ENCODE measurements at places on chromosomes 6 and 20.

DNA sequence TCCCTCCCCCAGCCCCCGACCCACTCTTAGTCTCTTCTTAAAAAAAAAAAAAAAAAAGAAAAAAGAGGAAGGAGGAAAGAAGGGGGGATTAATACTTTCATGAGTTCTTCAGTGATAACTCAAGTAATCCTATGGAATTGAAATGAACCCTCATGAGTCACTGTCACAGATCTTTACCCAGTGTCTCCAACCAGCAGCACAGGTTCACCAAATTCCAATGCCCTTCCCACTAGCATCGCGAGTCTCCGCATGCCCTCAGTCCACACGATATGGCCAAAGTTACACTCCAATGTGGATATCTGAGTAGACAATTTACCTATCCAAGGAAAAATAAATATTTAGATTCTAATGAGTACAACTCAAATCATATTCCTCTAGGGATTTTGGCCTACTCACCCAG lies 74.5 kb downstream of the MDN1 start:
- DNase-seq, result no peak

- DNase-seq, result no peak
Observed at GRCh38 chr6:11346516-11346915, 114.0 kb upstream of the NEDD9 start.

- DNase-seq, result no peak
Observed at GRCh38 chr6:2712102-2712501, 38.6 kb downstream of the MYLK4 start.

DNA sequence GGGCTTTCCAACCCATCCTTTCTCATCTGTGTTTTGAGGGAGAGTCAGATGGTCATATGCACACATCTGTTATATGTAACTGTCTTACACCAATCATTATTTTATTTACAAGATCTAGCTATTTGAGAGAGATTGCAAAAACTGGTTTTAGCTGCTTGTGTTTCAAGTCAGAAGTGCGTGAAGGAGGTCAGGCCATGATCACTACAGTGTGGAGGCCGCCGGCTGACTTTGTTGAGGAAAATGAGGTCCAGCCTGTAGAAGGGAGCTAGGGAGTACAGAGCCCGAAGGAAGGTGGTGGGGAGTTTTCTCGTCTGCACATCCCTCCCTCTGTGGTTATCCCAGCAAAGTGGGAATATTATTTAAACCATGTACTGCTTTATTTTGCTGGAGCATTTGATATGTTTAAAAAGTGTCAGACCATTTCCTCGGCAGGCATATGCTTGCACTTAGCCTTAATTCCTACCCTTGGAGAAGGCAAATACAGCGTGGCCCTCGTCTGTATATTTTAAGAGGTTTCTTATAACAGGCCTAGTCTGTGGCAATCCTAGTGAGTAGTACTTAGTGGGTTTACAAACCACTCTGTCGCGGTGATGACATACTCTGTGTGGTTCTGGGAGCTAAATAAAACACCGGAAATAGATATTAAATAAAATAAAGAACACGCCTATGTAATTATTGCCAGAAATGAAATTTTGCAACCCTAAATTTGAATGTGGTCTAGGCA lies 95.6 kb downstream of the UST start:
- DNase-seq, result no peak

- no peak for DNase-seq
Observed at GRCh38 chr6:5257400-5257799, 3.4 kb downstream of the LYRM4 start.

- no peak for DNase-seq
Observed at GRCh38 chr20:20266552-20266951, 101.4 kb upstream of the INSM1 start.

DNA sequence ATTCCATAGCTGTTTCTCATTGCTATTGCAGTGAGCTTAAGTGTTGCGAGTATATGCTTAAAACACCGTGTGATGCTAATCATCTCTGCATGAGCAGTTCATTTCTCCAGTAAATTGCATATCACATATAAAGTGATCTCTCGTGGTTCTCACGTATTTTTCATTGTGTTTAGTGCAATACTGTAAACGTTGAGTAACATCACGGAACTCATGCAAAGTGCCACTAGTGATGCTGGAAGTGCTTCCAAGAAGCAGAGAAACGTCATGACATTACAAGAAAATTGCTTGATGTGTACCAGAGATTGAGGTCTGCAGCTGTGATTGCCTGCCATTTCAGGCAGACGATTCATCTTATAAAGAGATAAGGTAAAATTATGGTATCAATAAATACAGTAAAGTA lies 830.4 kb downstream of the GRIK2 start:
- DNase-seq, result no peak

DNA sequence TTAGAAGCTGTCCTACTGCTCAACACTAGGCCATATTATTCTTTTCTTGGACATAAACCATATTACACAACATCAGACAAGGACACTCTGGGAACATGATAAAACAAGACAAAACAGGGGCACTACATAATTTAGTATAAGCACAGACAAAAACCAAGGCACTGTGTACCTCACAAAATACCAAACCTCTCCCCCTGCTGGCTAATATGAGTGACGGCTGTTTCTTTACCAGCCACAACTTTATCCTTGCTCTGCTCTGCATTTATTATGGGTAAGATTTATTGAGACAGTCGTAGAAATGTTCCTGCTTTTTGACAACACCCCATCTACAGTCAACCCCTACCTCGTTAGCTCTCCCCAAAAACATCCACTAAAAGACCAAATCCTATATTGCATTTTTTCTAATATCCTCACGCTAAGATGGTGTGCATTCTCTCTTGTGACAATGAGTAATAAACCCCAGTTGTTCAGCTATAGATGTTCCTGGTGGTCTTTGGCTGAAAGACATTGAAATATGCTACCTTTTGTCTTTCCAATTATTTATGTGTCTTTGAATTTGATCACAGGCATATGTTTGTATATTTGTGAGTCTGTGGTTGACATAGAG lies 23.8 kb upstream of the POLR1H start:
- DNase-seq, result no peak

DNA sequence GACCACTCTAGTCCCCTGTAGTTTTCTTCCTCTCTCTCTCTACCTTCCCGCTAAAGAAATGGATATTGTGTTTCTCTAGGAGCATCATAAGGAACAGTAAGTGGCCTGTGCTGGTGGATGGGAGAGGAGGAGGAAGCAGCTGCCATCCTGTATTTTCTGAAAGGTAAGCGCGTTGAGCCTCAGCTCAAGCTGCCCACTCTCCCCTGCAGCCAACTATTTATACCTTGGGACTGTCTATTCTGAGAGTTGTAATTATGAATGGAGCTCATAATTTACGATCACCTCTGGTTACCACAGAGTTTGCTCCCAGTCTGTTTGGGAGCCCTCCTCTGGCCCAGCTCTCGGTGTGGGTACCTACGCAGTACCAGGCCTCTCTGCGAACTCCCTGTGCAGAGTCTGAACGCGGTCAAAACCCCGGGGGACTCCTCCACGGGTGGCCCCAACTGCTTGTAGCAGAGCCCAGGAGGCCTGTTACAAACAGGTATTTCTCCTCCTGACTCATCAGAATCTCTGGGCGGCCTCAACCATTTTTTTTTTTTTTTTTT lies 285.4 kb downstream of the SMOC2 start:
- no peak for DNase-seq

DNA sequence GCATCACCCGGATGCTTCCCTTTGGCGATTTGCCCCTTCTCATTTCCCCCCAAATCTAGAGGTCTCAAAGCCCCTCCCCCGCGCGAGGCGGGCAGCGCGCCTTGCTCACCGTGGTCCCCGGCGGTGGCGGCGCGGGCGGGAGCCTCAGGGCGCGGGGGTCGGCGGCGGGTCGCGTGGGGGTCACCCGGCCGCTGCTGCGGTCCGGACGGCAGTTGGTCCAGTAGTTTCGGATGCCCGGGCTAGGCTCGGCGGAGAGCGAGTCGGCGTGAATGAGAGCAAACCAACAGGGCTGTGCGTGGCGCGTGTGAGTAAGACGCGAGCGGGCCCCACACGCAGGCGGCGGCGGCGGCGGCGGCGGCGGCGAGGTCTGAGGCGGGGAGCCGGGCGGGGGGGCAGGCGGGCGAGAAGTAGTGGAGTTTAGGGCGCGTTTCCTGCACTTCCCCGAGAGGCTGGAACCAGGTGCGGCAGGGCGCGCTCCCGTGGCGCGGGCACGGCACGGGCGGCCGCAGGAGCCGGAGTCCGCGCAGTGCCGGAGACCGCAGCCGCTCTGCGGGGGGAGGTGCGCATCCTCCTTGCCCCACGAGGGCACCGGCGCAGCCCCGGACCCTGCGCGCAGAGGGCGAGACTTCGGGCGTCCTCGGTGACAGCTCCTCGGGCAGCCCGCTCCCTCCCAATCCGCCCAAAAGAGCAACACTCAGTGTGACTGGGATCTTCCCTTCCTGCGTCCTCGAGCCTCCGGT lies 567 bp downstream of the HS3ST5 start:
- DNase-seq, result peak; percentile 40

- DNase-seq, result peak; percentile 72
Observed at GRCh38 chr6:27592481-27593199, 119.7 kb upstream of the ZNF184 start.

DNA sequence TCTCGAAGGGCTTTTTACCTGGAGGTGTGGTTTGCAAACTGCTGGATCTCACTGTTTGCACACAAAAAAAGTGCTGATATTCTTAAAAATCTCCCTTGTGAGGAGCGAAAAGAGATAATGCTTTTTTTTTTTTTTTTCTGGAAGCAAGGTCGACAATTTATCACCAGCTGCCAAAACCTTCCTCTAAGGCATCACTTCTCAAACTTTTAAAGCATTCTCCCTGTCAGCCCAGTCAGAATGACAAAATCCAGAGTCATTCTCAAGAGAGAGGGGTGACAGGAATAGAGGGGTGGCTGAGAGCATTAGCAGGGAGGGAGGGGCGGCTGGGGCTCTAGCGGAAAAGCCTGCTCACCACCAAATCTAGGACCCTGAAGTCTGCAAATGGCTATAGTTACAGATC lies 137.2 kb upstream of the ARMC2 start:
- DNase-seq, result no peak

- no peak for DNase-seq
Observed at GRCh38 chr20:31949877-31950646, 1.8 kb downstream of the PDRG1 start.

GRCh38 chr6:107061125-107062020 lies 33.4 kb downstream of the MTRES1 start:
- DNase-seq, result no peak

GRCh38 chr6:81480139-81480538 lies 272.3 kb downstream of the TENT5A start:
- no peak for DNase-seq

GRCh38 chr20:3741836-3742458 lies 9.5 kb downstream of the HSPA12B start:
- DNase-seq, result no peak

- no peak for DNase-seq
Observed at GRCh38 chr20:38202153-38202981, 37.3 kb upstream of the TGM2 start.

DNA sequence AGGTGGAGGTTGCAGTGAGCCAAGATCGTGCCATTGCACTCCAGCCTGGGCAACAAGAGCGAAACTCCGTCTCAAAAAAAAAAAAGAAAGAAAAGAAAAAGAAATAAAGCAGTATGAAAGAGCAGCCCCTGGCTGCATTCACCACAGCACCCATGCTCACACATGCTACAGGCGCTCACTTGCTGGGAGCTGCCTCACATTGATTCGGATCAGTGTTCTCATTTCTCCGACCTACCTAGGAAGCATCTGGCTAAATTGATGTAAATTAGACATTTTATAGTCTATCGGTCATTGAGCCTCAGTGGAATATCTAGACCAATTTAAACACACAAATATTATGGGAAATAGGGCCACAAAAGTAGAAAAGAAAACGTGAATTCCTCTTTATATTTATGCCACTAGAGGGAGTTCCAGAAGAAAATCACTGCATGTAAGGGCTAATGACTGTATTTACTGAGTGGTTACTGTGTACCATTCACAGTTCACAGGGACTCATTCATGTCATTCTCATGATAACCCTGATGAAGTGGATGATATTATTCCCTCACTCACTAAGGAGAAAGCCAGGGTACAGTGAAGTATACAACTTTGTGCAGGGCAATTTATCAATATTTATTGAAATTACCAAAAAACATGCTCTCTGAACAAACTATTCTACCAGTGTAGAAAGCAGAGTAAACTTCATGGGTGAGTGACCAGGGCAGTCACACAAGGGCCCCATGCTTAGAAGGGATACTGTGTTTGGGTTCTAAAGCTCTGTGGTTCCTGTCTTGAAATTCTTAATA lies 5.3 kb upstream of the MOG start:
- DNase-seq, result no peak

- no peak for DNase-seq
Observed at GRCh38 chr6:53032849-53033248, 32.4 kb upstream of the FBXO9 start.

GRCh38 chr20:48697845-48698491 lies 129.8 kb downstream of the PREX1 start:
- DNase-seq, result no peak

- no peak for DNase-seq
Observed at GRCh38 chr20:47468290-47469050, 33.2 kb upstream of the NCOA3 start.

DNA sequence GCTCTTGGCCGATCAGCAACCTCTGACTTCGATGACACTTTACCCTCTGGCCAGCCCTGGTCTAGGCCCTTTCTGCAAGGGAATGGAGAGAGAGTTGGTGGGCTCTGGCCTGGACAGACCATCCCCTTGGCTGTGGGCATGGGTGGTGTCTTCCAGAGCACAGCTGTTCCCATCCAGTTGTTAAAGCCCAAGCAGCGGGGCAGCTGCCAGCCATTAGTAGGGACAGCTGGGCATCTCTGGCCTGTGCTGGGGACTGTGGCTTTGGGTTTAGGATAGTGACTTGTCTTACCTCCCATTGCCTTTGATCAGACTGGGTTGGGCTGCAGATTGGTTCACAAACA lies 2.8 kb downstream of the CDC25B start:
- DNase-seq, result no peak

GRCh38 chr6:152094992-152095592 lies 287.6 kb downstream of the ESR1 start:
- DNase-seq, result no peak

- DNase-seq, result no peak
Observed at GRCh38 chr6:119207971-119208725, 129.7 kb upstream of the FAM184A start.

GRCh38 chr6:156585859-156586258 lies 191.3 kb upstream of the ARID1B start:
- no peak for DNase-seq

All from neuronal stem cell (in vitro differentiated cells).